ENCODE measurements at places on chromosomes 7 and 10.

DNA sequence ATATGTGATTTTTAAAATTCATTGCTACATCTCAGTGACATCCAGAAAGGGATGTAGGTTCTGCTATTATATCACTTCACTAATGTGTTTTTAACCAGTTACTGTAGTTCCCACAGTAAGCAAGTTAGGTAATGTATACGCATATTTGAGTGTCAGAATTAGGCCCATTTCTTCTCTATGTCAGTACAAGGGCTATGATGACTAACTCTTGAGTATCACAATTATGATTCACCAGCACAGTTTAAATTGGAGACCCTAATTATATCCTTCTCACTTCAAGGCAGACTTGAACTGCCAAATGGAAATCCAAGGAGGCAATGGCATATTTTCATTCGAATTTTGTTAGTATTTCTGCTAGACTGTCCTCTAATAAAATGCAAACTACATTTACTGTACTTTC is 23.6 kb downstream of the BZW2 start:
- DNase-seq = no peak

GRCh38 chr10:125147971-125148439 is 12.4 kb downstream of the CTBP2 start:
- no peak for DNase-seq

- no peak for DNase-seq
Measured at GRCh38 chr7:94525923-94526322, 16.3 kb downstream of the CASD1 start.

- no peak for DNase-seq
Measured at GRCh38 chr10:103747193-103747865, 108.0 kb downstream of the SH3PXD2A start.

- DNase-seq = no peak
Measured at GRCh38 chr7:122316467-122317388, 12.2 kb upstream of the FEZF1 start.

GRCh38 chr7:82699773-82700186 is 256.2 kb upstream of the CACNA2D1 start:
- DNase-seq = no peak

DNA sequence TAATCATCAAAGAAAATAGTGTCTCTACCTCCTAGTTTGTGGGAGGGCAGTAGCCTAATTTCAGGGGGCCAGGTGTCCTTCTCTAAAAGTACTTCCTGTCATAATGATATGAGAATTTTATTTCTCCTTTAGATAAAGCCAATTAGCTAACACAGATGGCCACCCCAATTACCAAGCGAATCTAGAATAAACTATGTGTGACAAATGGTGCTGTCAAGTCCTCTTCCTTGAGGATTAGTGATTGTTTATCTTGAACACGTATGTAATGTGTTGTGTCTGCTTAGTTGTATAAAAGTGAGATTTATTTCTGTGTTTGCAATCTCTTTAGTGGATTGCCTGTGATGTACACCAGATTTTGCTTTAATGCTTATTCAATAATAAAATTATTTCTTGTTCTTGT is 1120.0 kb downstream of the SORCS1 start:
- no peak for DNase-seq

DNA sequence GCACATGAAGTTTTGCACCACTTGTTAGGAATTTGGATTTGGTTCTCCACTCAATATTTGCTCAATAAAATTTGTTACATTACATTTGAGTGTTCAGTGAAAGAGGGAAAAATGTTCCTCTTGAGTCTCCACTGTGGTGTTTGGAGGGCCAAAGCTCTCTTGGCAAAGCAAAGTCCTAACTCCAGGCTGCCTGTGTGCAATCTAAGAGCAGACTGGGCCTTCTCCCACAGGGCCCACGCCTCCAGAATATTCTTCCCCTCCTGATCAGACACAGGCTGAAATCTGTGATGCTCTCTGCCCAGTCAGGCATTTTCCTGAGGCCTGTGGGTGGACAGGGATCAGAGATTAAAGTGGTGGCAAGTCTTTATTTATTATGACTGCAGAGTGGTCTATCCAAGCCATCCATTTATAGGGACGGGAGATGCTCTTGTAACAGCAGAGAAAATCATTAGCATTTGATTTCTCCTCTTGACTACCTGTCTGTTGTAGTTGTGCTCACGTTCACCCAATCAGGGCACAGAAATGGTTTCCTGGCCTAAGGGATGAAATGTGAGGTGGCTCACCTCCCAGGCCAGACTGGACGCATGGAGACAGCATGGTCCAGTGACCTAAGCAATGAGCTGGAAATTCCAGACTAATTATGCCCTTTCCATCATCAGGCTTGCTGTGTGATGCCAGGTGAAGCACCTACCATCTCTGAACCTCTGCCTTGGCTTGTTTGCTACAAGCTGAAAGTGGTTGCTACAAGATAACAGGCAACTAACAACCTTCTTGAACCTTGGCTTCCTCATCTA is 147.1 kb upstream of the NRBF2 start:
- no peak for DNase-seq
